Activated B cell treated with CpG ODN at 0.5 μM for 24 hours (primary cell): ENCODE measurements at places on chromosomes 11 and 22. TPM values are rescaled to one million over a fixed set of nuclear protein-coding genes. Genes with fewer than 3 reads are reported as not detected.

- no peak for DNase-seq
These were observed 57.8 kb upstream of the PTPN5 start for GRCh38 chr11:18849406-18849805.

DNA sequence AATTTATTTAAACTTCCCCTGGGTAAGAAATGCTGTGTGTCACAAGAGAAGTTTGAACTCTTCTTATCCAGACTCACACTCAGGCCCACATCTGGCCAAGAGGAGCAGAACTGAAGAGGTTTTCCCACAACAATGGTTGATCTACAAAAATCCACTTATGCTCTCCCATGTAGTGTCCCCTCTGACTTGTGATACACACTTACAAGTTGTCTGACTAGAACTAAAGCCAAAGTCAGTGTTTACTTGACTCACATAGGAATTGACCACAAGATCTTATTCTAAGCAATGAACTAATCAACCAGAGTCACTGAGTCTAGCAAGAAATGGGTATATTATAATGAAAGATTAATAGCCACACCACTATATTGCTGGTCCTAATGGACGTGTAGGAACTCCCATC, 133.0 kb downstream of the ATG16L2 start:
- DNase-seq = no peak

GRCh38 chr11:24623121-24623520, 126.3 kb downstream of the LUZP2 start:
- DNase-seq = no peak

The KRTAP5-2 gene
- not detected in 2 replicates for total RNA-seq

The TNNI2 gene
- total RNA-seq = 1.0 and 1.5 TPM in 2 replicates
